Stimulated activated CD4-positive, alpha-beta T cell treated with anti-CD3 and anti-CD28 coated beads, TNF-alpha, amount 100 ng/mL, for 48 hours (primary cell): ENCODE measurements at places on chromosomes 3 and 15.

- no peak for DNase-seq
Measured at GRCh38 chr3:17398959-17399551, 343.4 kb downstream of the TBC1D5 start.

GRCh38 chr3:6354653-6355052 lies 506.3 kb upstream of the GRM7 start:
- DNase-seq = no peak

- DNase-seq = no peak
Measured at GRCh38 chr15:39613271-39613670, 32.4 kb downstream of the THBS1 start.

DNA sequence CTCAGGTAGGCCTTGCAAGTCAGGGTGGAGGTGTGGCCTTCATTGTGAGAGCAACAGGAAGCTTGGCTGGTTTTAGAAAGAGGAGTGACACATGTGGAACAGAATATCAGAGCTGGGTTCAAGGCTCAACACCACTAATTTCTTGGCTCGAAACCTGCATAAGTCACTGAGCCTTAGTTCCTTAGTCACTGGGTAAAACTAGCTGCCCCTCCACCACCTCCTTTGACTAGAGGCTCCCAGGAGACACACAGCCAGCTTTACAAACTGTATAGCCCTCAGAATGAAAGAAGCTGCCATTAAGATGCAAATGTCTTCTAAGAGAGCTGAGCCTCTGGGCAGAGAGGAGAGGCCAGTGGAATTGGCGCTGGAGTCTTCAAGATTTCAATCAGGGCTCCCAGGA lies 67.7 kb downstream of the CERS3 start:
- DNase-seq = no peak

GRCh38 chr3:81434161-81434560 lies 327.3 kb downstream of the GBE1 start:
- DNase-seq = no peak

DNA sequence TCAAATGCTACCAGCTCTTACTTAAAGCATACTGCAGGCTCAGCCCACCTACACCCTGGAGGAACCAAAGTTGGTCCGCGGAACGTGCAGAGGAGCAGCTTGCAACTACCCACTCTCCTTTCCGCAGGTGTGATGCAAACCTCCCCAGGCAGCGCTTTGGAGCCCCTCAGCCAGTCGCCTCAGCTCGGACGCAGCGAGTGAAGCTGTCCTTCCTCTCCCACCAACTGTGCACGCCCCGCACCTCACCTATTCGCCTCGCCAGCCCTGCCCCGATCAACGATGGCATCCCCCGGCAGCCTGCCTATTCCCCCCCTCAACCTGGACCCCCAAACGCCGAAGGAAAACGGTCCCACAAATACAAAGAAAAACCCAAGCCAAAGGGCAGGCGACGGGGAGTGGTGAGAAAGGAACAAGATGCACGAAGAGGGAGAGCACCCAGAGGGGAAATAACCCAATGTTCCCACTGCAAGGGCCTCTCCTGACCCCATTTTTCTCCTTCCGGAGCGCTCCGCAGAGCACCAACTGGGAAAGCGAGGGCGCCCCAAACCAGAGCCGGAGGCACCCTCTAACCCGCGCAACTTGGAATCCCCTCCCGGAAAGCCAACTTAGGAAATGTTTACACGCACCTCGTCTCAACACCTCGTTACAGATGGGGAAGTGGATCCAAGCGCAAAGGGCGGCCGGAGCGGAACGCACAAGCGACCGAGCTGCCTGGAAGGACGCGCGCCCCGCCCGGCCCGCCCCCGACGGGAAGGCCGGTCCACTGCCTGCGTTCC lies 665 bp downstream of the GLB1 start:
- no peak for DNase-seq

DNA sequence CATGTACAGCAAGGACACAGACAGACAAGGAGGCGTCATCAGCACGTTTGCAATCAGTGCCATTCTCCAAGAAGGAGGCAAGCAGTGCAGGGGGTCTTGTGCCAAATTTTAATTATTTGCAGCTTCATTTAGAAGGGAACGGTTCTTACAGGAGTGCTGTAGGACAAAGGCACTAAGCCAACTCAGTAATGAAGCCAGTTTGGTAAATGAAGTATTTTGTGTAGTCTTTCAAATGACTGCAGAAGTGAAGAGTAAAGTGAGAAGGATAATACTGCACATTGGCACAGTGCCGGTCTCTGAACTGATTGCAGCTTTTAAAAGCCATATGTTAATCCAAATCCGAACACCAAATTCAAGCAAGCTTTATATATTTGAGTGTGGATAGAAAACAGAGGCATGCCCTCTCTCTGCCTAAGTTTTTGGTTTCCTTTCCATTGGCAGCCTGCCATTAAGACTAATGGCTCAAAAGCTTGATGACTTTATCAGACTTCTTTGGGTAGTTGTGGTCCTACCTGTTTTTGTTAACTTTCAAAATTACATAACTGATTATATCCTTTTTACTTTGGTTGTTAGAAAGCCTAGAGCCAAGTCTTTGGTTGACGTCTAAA lies 101.3 kb downstream of the SENP2 start:
- DNase-seq = no peak

GRCh38 chr3:183255348-183255730 lies 2.3 kb downstream of the B3GNT5 start:
- no peak for DNase-seq

DNA sequence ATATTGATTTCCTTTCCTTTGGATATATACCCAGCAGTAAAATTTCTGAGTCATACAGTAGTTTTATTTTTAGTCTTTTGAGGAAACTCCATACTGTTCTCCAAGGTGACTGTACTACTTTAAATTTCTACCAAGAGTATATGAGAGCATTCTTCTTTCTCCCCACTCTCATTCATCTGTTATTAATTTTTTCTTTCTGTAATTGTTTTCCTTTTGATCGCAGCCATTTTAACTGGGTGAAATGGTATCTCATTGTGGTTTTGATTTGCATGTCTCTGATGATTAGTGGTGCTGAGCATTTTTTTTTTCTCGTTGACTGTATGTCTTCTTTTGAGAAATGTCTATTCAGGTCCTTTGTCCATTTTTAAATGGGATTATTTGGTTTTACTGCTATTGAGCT lies 18.3 kb upstream of the VGLL3 start:
- no peak for DNase-seq

DNA sequence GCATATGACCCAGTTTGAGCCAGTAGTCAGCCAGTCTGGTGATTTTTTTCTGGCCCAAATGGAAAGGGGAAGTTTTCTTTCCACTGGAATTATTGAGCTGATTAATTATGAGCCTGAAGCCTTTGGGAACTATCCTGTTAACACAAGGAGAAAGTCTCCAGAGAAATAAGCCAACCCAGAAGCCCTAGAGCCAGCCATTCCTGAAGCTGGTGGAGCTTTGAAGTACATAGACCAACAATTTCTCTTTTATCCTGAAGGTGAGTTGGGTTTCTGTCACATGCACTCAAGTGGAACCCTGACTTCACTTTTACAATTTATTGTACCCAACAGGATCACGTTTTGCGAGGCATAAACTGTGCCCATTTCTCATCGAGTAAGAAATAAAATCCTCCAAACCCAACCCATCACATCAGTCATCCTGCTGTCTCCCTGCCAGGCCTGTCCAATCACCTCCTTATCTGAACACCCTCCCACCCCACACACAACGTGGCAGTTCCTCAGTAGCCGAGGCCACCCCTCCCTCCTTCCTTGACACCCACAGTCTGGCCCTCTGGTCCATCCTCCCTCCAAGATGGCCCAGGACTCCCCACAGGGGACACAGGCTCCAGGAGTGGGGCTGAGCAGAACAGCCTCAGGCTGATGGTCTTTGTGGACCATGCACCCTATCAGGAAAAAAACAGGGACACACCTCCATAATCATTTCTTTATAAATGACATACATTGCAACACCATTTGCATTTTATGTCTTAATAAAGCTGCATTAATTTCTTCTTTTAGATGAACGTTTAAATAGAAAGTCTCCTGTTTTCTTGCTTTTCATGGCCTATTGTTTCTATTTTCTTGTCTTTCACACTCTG lies 55.7 kb upstream of the GATA2 start:
- DNase-seq = no peak

DNA sequence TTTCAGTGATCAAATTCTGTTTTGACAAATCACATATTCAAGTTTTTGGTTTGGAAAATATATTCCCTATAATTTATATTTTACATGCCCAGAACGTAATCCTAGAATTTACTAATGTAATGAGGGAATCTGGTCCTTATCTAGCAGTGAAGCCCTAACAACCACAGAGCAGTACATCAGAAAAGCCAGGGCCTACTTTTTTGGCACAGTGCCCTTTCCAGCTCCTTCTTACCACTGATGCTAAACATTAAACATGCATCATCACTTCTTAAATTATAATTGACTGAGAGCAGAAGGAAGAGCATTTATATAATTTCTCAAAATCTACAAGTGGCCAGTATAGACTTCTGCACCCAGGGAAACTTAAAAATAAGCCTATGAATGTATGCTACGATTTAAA lies 66.7 kb downstream of the FBXL22 start:
- no peak for DNase-seq

GRCh38 chr3:187292631-187293515 lies 1.3 kb upstream of the MASP1 start:
- no peak for DNase-seq

- no peak for DNase-seq
Measured at GRCh38 chr3:60431599-60431958, 819.7 kb downstream of the FHIT start.

- no peak for DNase-seq
Measured at GRCh38 chr3:31572236-31573004, 39.7 kb downstream of the STT3B start.

DNA sequence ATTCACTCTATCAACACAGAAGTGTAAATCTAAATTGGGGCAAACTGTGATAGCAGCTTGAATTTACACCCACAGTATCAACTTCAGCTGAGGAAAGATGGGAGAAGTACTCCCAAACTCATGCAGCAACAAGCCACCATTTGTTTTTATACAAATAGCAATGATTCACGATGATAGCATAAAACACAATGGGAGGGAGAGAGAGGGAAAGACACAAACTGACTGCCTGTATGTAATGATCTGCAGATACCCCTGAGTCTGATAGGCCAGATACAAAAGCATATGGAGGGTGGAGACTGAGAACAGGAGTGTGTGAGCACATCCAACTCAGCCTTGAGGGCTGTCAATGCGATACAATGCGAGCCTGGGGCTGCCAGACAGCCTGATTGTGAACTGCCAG lies 79.2 kb downstream of the CNTN3 start:
- DNase-seq = no peak

- no peak for DNase-seq
Measured at GRCh38 chr3:60215946-60216345, 1035.3 kb downstream of the FHIT start.

DNA sequence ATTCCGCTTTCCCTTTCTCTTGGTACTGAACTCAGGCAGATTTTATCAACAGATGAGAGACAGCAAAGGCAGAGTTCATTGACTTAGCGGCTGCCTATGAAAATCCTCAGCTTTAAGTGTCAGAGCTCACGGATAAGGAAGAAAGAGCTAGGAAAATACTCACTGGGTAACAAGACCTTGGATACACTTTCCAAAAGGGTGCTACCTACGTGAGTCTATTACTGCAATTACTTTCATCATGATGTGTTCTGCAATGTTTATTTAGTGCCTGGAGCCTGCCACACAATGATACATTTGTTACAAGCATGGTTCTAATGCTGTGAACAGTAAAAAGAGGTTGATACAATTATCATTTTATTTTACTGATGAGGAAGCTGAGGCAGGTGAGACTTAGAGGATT lies 177.5 kb downstream of the GRM7 start:
- no peak for DNase-seq

DNA sequence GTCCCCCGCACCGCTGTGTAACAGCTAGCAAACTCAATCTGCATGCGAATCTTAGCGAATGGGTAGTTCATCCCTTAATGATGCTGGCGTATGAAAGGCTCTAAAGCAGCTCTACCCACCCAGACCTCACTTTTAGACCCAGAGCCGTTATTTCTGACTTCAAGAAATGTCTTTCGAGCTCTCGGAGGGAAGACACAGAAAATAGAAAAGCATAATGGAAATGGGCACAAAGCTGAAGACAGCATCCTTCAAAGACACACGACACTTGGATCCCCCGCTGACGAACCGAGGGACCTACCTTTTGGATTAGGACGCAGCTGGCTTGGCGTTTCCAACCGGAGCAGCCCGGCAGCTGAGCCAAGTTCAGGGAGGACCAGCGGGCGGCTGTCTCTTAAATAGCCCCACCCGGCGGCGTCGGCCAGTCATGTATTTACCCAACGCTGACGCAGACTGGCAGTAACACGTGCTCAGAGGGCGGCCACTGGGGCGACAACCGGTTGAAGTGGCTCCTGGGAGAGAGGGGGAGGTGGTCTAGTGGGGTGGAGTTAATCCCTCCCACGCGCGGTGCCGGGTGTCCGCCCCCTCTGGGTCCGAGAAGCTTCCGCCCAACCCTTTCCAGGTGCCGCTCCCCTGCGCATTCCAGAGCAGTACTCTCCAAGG lies 1.5 kb downstream of the CCK start:
- DNase-seq = no peak

GRCh38 chr3:43907508-43907858 lies 216.7 kb downstream of the ABHD5 start:
- DNase-seq = no peak

DNA sequence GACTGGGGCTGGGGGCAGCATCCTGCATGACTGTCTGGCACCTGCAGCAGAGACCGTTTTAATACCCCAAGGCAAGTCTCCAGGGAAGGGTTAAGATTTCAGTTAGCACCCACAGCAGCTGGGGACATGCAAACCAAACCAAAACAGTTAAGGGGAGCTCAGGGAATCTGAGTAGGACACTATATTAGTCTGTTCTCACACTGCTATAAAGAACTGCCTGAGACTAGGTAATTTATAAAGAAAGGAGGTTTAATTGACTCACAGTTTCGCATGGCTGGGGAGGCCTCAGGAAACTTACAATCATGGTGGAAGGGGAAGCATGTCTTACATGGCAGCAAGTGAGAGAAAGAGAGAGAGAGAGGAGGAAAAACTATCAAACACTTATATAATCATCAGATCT lies 25.3 kb downstream of the GALNT15 start:
- DNase-seq = no peak

DNA sequence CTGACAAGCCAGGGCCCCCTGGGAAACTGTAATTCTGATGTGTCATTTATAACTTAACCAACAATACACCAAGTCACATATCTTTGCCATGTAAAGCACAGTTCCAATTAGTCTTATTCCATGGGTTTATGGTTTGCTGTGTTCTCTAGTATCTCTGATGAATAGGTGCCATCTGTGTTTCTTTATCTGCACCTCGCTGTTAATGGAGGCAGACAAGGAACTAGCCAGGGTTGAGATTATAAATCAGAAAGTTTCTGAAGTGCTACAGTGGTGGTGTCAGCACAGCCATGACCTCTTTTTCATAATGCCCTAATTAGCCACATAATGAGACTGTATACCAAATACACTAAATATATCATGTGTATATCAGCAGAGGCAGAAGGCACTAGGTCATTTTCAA lies 866.4 kb downstream of the PLOD2 start:
- no peak for DNase-seq

- DNase-seq = no peak
Measured at GRCh38 chr3:52028572-52028971, 27.8 kb downstream of the DUSP7 start.

GRCh38 chr15:28920781-28921331 lies 35.1 kb downstream of the APBA2 start:
- no peak for DNase-seq
